ENCODE measurements at places on chromosomes 13 and 19.

DNA sequence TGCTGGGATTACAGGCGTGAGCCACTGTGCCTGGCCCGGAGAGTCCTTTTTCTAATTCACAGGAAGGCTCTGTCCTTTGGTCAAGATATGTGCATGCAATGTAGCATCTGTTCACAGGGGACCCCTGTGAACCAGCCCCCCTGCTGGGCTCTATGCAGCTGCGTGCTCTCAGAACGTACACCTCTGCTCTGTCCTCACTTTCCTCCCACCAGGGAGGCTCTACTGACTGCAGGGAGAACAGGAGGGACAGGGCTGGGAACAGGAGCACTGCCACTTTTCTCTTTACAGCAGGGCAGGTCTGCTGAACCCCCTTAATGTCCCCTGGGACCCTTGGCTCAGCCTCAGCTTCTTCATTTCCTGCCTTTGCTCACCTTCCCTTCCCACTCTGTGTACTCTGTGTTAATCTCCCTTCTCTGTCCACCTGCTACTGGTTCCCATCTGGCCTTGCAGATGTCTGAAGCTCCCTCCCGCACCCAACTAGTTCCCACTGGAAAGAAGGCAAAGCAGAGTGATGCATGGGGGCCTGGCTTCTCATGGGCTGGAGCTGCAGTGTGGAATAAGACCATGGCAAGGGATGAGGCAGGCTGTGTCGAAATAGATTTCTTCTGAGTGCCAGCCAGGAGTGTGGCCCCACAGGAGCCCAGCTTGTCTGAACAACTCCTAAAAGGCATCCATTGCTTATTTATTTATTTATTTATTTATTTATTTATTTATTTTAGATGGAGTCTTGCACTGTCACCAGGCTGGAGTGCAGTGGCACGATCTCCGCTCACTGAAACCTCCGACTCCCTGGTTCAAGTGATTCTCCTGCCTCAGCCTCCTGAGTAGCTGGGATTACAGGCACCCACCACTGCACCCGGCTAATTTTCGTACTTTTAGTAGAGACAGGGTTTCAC is 7.2 kb downstream of the ADGRE2 start:
- ATAC-seq = no peak

DNA sequence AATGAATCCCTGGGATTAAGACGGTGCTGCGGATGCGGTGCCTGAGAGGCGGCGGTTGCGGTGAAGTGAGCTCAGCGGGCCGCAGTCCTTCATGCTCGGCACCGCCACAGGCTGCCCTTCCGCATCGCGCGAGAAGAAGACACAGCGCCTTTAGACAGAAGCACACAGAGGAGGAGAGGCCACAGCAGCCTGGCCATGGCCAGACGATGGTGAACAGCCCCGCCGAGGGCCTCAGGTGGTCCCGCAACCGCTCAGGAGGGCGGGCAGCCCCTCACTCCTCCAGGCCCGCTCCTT is 459.2 kb downstream of the MYO16 start:
- ATAC-seq = no peak

GRCh38 chr19:49475995-49476880 is 2.2 kb downstream of the FLT3LG start:
- ATAC-seq = peak; percentile 50

DNA sequence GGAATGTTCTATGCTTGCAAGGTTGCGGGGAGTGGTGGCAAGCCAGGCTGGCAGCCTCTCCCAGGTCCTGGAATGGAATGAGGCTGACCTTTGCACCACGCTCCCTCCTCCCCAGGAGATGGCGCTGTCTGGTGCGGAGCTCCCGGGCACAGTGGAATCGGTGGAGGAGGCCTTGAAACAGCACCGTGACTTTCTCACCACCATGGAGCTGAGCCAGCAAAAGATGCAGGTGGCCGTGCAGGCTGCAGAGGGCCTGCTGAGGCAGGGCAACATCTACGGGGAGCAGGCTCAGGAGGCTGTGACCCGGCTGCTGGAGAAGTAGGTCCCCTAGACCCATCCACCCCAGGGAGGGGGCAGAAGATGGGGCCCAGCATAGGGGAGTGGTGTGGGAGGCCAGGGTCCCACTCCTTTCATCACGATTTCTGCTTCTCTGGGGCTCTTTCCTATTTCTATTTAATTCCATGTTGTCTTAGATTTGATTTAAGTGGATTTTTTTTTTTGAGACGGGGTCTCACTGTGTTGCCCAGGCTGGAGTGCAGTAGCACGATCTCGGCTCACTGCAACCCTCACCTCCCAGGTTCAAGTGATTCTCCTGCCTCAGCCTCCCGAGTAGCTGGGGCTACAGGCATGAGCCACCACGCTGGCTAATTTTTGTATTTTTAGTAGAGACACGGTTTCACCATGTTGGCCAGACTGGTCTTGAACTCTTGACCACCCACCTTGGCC is 53.2 kb upstream of the SHKBP1 start:
- ATAC-seq = peak; percentile 98

DNA sequence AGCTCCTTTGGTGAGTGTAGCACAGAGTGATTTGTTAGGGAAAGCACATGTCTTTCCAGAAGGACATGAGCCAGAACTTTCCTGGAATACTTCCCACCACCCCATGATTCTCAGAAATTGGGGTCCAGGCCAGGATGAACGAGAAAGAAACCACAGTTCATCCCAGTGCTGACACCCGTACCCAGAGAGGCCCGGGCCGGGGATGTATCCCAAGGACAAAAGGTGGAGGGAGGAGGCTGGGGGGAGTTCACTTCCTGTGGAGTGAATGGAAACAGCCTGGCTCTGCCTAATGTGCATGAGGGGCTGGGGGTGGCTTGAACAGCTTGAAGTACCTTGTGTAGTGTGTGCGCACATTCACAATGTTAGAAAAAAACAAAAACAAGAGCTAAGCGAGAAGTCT is 47.5 kb downstream of the CDADC1 start:
- ATAC-seq = no peak
